ENCODE measurements at places on chromosomes 12 and 14.

GRCh38 chr12:51403681-51404136, 12.5 kb upstream of the GALNT6 start:
- no peak for DNase-seq

- DNase-seq: no peak
These were observed 92.2 kb downstream of the DYRK2 start for GRCh38 chr12:67740711-67741110.

DNA sequence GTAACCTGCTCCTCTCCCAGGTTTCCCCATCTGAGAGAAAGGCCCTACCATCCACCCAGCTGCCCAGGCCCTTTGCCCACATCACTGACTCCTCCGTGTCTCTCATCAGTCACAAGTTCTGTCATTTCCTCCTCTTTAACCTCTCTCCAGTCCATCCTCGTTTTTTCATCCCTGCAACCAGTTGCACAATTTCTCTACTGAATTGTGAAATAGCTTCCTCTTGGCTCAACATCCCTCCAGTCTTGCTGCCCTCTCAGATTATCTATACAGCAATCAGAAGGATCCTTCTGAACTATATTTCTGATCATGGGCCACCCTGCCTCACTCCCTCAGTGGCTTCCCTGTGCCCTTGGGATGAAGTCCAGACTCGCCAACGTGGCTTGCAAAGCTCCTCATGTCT, 6.8 kb downstream of the FAM161B start:
- DNase-seq: no peak

- DNase-seq: no peak
These were observed 427.5 kb upstream of the MGAT4C start for GRCh38 chr12:86683568-86684304.

GRCh38 chr12:104232609-104233280, 17.2 kb downstream of the TXNRD1 start:
- no peak for DNase-seq

DNA sequence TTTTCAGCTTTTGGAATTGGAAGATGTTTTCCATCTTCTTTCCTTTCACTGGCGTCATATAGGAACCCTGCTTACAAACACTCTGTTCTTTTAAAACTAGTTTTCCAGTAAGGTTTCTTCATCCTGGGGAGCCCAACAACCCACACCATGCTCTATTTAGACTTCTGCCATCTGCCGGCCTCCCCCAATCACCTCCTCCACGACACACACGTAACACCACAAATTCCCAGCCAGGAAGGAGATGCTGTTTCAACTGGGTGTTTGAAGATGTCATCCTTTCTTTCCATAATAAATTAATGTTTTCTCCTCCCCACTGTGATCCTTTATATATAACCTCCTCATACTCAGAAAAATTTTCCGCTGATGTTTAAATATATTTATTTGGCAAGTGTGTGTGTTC, 231.4 kb upstream of the DDHD1 start:
- no peak for DNase-seq

DNA sequence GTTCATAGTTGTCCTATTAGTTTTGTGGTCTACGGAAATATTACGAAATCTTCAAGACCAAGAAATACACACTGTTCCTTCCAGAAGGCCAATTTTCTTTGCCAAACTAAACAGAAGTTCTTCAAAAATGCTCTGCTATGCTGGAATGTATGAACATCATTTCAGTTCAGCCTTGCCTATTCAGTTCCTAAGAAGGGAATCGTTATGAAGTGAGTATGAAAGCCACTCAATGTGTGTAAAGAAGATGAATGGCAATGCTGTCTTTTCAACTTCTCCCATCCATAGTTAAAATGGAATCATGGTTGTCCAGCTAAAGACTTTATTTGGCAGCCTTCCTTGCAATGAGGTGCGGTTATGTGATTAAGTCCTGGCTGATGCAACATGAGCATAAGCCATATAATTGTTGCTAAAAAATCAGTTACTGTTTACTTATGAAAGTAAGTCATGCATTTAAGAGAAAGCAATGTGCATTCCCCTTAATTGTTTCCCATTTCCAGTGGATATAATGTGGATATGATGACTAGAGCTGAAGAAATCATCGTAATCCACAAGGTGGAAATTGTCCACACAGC, 73.8 kb upstream of the PTPRR start:
- no peak for DNase-seq

DNA sequence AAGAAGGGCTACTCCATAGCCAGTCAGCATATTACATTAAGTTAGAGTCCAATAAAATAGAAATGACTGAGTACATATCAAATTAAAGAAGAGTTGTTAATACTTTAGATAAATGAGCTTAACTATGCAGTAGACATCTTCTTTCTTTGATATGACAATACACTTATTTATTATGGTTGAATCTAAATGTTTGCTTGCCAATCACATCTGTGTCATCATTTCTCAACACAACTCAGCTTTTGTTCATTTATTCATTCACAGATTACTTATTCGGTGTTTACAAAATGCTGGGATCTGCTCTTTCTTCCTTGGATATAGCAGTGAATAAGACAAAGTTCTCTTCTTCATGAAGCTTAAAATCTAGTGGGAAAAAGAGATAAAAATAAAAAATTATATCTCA, 614.6 kb upstream of the ATP2B1 start:
- DNase-seq: no peak

DNA sequence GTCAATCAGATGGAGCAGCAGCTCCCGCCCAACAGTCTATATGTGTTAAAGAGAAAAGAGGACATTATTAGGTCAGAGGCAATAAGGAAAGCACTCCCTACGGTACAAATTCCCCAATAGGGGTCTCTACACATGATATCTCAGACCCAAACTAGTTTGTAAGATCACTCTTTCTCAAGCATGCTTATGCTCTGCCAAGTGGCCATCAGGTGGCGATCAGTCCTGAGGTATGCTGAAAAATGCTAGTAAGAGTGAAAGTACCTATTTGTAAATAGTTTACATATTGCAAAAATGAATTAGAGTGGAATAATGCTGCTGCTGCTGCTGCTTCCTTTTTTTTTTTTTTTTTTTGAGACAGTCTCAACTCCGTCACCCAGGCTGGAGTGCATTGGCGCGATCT, 61.0 kb downstream of the CPM start:
- peak; percentile 11 for DNase-seq

GRCh38 chr12:27682534-27682933, 13.7 kb upstream of the REP15 start:
- DNase-seq: no peak

- no peak for DNase-seq
These were observed 47.9 kb downstream of the SYNE3 start for GRCh38 chr14:95468448-95469133.

DNA sequence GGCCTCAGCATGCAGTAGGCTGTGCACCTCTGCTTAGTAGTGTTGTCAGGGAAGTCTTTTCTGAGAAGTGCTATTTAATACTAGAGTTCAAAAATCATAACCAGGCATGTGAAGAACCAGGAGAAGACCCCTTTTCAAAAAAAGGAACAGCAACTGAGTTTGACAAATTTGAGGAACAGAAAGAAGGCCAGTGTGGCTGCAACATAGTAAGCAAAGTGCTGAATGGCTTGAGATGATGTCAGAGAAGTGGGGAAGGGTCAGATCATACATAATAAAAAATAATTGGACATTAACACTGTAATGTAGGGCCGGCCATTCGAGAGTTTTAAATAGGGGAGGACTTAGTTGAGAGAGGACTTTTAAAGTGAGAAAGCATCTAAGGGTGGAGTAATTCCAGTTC, 11.1 kb upstream of the CNTN1 start:
- no peak for DNase-seq

DNA sequence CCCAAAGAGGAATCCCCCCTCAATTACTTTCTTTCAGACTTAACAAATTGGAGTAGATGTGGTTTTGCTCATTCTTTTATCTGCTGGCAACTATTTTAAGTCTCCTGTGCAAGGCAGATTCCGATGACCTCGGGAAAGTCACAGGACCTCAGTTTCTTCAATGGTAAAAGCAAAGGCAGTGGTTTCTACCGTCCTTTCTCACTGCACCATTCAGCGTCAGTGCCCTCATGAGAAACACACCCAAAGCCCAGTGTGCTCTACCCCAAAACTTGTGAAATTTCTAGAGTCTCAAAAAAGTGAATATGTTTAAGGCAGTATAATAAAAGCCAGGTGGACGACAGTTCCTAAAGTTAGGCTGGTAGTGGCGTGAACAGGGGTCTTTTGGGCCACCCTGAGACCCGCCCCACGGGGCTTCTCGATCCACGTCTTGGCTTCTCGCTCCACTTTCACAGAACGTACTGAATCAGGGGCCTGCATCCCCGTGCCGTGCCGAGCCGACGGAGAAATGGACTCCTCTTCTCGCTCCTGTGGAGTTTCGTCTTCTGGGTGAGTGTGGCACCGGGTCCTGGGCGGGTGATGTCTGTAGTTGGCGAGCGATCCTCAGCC, 1.3 kb upstream of the ARHGAP5 start:
- DNase-seq: no peak
